ENCODE measurements at places on chromosomes 6 and 20.

DNA sequence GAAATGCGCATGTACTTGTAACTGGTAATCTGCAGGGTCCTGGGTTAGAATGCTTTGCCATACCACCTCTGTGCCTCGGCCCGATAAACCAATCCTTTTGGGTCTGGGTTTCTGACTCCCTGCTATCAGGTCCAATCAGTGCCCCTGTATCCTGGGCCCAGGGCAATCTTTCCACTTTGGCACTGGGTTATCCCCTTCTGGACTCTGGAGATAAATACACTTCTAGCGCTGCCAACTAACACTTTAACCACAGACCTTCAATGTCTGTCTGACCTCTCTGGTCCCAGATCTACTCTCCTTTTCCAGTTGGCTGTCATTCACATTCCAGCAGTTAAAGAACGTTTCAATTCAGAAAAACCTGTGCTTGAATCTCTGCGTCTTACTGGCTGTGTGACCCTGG lies 55.3 kb downstream of the DNAAF9 start:
- DNase-seq = no peak

DNA sequence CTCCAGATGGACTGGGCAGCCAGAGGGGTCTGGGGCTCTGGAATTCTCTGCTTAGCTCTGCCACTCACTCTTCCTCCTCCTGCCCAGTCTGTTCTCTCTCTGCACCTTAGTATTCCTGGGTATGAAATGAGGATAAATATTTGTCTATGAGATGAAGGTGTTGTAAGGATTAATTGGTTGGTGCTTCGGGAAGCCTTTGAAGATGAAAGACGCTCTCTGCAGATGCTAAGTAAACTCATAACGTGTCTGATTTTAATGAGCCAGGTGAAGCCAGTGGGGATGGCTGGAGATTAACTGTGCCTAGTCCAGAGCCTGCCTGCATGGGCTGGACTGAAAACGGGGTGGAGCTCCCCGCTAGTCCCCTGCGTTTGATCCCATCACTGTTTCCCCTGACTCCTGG lies 23.1 kb upstream of the TCP11 start:
- no peak for DNase-seq

DNA sequence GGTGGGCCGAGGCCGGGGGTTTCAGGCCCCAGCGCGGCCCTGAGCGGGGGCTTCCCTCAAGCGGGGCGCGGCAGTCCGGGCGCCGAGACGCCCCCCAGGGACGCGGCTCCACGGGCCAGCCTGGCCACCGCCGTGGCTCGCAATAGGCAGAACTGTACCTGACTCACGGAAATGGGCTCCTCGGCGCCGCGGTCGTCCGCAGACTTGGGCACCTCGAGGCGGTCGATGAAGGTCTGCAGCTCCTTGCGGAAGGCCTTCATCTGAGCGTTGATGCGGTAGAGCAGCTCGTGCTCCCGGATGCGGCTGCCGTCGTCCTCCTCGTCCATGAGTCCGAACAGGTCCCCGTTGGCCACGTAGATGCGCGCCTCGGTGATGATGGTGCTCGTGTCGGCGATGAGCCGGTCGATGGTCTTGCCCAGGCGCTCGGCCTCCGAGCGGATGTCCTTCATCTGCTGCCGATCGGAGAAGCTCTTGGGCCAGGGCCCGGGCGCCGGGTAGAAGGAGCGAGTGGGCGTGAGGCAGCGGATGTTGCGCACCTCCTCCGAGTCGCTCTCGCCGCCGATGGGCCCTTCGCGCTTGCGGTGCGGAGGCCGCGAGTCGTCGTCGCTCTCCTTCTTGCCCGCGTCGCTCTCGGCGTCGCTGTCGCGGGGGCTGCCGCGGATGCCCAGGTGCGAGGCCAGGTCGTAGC lies 16.1 kb upstream of the KIAA0408 start:
- no peak for DNase-seq

DNA sequence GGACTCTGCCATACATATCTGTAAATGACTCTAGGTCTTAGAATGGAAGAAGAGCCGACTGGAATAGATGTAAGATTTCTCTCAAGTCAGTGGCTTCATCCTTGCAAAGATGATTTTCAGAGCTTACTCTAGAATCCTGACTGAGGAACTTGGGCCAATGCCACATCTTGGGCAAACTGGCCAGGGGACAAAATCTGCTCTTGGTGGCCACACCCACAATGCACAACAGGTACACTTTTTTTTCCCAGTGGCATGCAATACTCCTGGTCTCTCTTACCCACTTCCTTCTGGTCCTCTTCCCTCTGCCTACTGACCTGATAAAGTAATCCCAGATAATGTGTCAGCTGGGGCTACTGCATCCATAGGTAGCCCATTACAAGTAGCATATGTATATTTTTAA lies 13.4 kb downstream of the CLIC5 start:
- DNase-seq = no peak

GRCh38 chr6:14751645-14752175 lies 494.2 kb upstream of the JARID2 start:
- DNase-seq = no peak

All from neuronal stem cell (in vitro differentiated cells).